ENCODE measurements at places on chromosomes 7 and 10.

GRCh38 chr7:42070068-42070467, 166.9 kb downstream of the GLI3 start:
- H3K27ac ChIP-seq = no peak overlapping the region
- H3K27me3 ChIP-seq = no peaks in the 10 kb centered on the region
- no peaks in the 10 kb centered on the region for H3K4me1 ChIP-seq
- no peaks in the 10 kb centered on the region for H3K36me3 ChIP-seq
- no peak overlapping the region for H3K4me3 ChIP-seq

- H3K4me3 ChIP-seq = no peak overlapping the region
- no peak overlapping the region for H3K27ac ChIP-seq
- no peaks in the 10 kb centered on the region for H3K4me1 ChIP-seq
- H3K36me3 ChIP-seq = no peaks in the 10 kb centered on the region
Measured at GRCh38 chr10:1402816-1403507, 334.4 kb downstream of the ADARB2 start.

- no peak for DNase-seq
- H3K27ac ChIP-seq = no peak overlapping the region
- H3K4me3 ChIP-seq = no peak overlapping the region
- H3K4me1 ChIP-seq = no peaks in the 10 kb centered on the region
Measured at GRCh38 chr7:84971360-84971759, 215.5 kb downstream of the SEMA3D start.

- H3K36me3 ChIP-seq = no peaks in the 10 kb centered on the region
- no peak for DNase-seq
- H3K27ac ChIP-seq = no peak overlapping the region
- no peak overlapping the region for H3K4me3 ChIP-seq
- no peaks in the 10 kb centered on the region for H3K4me1 ChIP-seq
Measured at GRCh38 chr7:1884583-1885350, 214.7 kb downstream of the ELFN1 start.
